ENCODE measurements at places on chromosomes 6 and 20.
A peak's percentile ranks its signal among the peaks of the same experiment; 100 is the strongest.

- peak; percentile 38 for DNase-seq
Observed at GRCh38 chr6:32118782-32119628, 9.0 kb downstream of the ATF6B start.

GRCh38 chr6:43395776-43396175, 26.3 kb upstream of the ZNF318 start:
- no peak for DNase-seq

DNA sequence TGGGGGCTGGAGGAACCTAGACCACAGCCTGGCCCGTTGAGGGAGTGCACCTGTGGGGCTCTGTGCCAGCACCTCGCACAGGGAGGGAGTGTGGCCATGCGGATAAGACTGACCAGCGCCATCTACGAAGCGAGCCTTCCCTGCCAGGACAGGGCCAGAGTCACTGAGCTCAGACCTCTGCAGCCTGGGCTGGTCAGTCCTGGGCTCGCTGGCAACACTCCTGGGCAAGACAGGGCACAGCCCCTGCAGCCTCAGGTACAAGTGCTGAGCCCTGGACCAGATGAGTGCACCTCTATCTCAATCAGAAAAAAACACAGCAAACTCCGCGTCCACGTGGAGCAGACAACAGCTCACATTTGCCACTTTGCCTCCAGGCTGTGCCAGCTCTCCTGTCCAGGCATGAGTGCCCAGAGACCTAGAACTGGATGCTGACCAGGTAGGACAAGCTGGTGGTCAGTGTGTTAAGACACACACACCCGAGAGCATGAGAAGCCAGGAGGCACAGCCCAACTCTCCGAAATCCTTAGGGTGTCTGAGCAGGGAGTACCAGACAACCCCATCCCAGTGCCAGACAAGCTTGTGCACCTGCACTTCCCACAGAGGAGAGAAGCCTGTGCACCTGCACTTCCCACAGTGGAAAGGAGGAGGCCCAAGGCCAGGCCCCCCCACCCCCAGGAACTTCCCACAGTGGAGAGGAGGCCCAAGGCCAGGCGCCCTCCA, 4.9 kb downstream of the ARFRP1 start:
- DNase-seq = no peak

- no peak for DNase-seq
Observed at GRCh38 chr6:17012421-17013225, 89.2 kb upstream of the STMND1 start.

DNA sequence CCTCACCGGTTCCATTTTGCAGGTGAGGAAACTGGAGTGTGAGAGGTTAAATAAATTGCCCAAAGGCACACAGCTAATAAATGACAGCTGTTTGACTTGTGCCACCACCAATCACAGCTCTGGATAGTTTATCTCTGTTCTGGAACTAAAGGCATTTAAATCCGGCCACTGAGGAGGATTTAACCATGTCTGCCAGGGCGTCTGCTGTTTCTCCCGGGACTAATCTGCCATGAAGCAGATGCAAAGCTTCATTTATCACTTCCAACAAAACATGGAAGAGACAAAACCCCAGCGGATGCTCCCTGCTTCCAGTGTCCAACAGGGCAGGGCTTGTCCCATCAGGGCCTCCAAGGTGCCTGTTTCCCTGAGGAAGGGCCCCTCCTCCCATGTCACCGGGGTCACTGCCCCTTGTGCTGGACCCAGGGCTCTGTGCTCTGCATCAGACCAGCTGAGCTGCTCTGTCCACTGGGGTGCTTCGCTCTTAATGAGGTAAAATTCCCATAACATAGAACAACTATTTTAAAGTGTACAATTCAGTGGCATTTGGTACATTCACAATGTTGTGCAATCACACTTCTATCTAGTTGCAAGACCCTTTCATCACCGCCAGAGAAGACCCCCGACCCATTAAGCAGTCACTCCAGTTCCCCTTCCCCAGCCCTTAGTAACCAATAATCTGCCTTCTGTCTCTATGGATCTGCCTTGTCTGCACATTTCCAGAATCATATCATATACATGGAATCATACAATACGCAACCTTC, 244.3 kb downstream of the PTPRT start:
- DNase-seq = no peak

DNA sequence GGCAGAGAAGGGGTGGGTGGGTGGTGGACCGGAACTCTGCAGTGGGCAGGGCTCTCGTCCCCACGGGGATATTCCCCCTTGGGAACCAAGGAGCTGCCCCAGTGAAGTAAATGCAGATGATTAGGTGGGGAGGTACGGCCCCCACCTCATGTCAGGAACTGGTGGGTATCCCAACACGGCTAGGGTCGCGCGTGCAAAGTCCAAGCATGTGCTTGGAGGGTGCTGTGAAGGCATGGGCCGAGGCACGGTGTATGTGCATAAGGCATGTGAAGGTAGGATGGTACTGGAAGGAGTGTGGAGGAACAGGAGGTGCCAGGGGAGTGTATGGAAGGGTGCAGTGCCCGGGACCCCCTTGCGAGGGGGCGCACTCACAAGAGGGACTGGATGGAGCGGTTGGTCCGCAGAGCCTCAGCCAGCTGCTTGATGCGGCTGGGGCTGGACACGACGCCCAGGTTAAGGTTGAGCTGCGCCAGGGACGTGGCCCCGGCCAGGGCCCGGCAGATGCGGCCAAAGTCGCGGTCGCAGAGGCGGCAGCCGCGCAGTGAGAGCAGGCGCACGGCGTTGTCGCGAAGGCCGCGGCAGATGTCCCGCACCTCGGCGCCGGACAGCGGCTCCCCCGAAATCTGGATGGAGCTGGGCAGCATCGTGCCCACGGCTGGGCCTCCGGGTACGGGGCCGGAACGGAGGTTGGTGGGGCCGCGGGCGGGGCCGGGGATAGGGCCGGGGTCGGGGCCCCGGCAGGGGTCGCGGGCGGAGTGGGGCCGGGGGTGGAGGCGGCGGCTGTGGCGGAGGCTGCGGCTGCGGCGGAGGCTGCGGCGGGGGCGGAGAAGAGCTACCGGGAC, 783 bp downstream of the LRRC73 start:
- DNase-seq = no peak

DNA sequence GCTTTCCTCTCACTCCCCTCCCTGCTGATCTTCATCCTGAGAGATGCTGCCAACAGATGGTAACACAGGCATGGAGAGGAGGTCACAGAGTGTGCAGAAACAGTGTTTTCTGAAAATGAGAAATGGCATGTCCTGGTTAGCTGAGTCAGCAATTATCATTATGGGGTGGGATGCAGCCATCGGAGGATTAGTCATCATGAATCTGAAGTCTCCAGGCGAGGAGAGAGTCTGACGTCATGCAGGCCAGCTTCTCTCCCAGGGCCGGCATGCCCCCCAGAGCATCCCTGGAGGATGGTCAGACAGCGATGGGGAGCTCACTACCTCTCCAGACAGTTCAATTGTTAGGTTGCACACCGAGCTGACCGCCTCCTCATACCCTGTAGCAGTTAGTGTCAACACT, 4.7 kb upstream of the GTSF1L start:
- DNase-seq = no peak

- DNase-seq = no peak
Observed at GRCh38 chr6:132907914-132908313, 93.5 kb downstream of the RPS12 start.

DNA sequence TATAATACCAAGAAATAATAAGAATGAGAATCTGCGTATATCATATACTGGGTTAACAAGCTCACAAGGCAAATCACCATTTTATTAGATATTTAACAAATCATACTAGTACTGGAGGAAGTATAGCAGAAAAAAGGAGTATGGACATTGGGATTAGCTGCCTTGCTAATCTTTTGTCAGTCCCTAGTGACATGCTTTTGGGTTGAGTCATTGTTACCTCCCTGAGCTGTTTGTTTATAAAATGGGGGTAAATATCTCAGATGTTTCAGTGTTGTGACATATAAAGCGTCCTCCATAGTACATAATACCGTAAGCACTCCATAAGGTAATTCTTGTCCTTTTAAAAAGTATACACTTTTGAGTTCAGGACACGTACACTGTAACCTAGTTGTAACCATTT, 107.0 kb downstream of the ESR1 start:
- DNase-seq = no peak

- no peak for DNase-seq
Observed at GRCh38 chr6:156775717-156776116, 1.5 kb upstream of the ARID1B start.

DNA sequence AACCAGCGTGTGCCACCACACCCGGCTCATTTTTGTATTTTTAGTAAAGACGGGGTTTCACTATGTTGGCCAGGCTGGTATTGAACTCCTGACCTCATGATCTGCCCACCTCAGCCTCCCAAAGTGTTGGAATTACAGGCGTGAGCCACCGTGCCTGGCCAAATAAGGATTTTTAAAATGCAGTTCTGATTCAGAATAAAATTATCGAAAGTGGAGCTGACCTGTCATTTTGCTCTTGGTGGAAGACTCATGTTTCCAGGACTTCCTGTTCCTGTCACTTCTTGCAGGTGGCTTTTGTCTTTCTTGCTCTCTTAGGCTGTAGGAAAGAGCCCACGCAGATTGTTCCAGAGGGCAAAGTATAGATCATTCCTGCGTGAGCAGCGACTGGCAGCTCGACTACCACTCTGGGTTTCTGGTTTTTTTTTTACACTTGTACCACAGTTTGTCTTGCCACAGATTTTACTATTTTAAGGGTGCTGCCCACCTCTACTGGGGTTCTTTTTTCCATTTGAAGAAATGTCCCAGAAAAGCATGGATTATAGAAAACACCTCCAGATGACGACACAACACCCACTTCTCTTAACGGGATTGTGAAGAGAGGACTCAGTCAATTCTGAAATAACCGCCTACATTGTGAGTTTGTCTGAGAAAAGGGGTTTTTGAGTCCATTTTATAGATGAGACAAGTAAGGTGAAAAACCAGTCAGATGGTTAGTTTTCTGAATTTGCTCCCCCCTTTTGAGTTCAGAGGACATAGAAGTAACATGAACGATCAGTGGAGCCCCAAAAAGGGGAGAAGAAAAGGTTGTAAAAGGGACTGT, 7.5 kb downstream of the JARID2 start:
- no peak for DNase-seq

DNA sequence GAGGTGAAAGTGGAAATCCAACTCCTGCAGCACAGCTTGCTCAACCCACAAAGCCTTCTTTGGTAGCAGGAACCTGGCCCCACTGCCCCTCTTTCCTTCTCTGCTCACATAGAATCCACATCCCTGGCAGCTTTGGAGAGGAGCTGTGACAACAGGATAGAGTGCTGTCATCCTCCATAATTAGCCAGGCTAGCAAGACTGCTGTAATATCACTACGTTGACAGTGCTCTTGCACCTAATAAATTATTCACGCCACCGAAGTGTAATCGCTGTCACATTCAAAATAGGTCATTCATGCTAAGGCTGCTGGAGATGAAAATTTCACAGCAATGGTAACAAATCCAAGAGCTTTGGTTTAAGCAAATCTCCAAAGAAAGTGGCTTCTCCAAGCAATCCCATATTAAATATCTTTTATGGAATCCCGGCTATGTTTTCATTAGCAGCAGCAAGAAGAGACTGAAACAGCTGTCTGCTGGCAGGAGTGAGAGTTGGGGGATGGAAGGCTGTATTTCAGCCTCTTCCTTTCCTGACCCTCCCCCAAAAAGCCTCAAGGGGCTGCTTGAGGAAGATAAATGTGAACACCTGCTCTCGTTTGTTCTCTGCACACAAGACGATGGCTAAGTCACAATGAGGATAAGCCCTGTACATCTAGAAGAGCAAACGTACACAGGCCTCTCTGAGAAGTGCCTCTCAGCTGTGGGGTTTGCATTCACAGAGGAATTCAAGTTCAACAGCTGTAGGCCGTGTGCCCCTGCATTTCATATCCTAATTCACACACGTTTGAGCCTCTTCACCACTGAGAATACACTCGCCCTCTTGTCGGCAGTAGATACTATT, 16.5 kb downstream of the RIPOR2 start:
- DNase-seq = no peak

GRCh38 chr20:34984756-34985261, 29.1 kb downstream of the MYH7B start:
- DNase-seq = no peak

GRCh38 chr6:106163966-106164877, 78.1 kb downstream of the PRDM1 start:
- no peak for DNase-seq

- DNase-seq = no peak
Observed at GRCh38 chr20:52945862-52946522, 26.2 kb upstream of the TSHZ2 start.

DNA sequence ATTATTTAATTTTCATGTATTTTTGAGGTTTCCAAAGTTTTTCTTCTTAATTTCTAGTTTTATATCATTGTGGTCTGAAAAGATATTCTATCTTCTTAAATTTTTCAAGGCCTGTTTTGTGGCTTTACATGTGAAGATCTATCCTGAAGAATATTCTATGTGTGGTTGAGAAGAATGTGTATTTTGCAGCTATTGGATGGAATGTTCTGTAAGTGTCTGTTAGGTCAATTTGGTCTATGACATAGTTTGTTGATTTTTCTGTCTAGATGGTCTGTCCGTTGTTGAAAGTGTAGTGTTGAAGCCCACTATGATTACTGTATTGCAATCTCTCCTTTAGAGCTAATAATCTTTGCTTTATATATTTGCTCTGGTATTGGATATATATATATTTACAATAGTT, 125.7 kb downstream of the CRYBG1 start:
- DNase-seq = no peak

GRCh38 chr6:165632194-165632593, 30.8 kb downstream of the PDE10A start:
- no peak for DNase-seq

DNA sequence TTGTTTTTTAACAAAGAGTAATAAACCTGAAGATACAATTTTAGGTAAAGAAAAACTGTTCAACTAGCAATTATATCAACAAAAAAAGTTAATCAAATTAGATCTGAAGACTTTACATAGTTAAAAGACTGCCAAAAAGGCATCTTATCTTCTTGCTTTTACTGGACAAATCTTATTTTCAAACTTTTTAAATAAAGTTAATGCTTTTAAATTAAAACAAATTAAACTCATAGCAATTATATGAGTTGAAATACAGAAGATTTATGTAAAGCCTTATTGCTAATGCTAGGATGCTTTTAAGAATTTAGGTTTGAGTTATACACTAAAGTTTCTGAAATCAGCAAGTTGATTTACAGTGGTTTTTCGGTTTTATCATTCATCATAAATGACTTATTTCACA, 227.3 kb downstream of the TBC1D32 start:
- DNase-seq = no peak

- no peak for DNase-seq
Observed at GRCh38 chr6:15677822-15678221, 15.0 kb upstream of the DTNBP1 start.

DNA sequence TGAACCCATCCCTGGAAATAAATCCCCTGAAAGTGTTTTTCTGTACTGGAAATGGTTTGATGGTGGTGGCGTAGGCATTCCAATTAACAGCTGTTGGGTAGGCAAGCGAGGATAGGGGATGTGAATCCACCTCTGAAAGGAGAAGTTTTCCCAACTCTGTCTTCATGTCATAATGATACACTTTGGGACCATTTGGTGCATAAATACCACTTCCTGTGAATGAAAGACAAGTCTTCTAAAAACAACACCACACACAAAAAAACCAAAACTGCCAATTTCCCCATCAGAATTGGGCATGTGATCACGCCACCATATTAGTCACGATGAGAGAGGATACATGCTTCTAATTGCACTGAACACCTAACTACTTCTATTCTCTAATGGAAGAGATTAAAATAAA, 6.4 kb downstream of the VNN2 start:
- DNase-seq = no peak
